ENCODE measurements at places on chromosomes 7 and 10. TPM values are rescaled to one million over a fixed set of nuclear protein-coding genes. Genes with fewer than 3 reads are reported as not detected.

DNA sequence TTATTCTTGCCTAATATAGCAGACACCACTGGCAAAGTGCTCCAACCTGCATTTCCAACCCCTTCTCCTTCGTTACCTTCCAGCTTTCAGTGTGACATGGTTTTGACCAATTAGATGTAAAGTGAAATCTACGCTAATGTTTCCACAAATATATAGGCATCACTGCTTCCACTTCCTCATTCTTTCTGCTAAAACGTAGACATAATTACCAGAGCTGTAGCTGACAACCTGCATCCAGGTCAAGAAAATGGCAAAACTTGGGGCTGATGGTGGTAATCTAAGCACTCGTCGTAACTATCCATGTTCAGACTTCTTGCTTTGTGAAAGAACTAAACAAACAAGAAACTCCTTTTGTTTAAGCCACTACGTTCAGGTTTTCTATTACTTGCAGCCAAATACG, 41.8 kb upstream of the COL1A2 start:
- DNase-seq, result no peak

GRCh38 chr10:114956466-114956865, 18.5 kb downstream of the TRUB1 start:
- no peak for DNase-seq

DNA sequence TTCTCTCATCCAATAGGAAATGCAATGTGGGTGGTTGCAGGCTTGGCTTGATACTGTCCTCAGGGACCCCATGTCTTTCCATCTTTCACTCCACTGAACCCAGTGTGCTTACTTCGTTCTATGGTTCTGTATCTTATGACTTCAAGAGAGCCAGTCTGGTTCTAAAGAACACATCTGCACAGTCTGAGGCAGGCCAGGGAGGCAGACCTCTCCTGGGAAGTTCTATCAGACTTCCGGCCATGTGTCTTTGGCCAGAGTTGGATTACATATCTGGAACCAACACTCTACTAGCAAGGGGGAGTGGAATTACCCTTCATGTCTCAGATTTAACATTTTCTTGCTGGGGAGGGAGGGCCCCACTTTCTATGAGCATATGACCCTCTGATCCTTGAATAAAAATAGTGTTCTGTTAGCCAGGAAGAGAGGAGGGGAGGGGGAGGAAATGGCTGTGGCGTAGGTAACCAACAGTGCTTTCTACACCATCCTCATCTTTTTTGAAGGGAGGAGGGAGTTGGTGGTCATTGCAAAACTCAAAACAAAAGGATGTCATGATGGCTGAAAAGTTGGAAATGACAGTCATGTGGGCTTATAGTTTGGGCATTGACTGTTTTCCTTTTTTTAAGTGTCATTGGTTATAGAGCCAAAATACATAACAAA, 370.2 kb downstream of the GATA3 start:
- no peak for DNase-seq

DNA sequence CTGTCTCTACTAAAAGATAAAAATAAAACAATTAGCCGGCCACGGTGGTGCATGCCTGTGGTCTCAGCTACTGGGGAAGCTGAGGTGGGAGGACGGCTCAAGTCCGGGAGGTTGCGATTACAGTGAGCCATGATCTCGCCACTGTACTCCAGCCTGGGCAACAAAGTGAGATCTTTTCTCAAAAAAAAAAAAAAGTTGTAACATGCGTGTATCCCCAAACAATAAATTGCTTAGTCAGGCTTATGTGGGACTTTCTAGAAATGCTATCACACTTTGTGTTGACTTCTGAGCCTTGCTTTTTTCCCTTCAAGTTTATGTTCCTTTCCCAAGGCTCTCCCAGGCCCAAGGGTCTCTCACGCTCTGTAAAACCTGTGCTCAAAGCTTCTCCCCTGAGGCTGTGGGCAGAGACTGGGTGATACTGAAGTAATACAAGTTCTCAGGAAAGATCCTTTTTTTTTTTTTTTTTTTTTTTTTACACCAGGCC, 88.0 kb upstream of the TNS3 start:
- peak; percentile 27 for DNase-seq

DNA sequence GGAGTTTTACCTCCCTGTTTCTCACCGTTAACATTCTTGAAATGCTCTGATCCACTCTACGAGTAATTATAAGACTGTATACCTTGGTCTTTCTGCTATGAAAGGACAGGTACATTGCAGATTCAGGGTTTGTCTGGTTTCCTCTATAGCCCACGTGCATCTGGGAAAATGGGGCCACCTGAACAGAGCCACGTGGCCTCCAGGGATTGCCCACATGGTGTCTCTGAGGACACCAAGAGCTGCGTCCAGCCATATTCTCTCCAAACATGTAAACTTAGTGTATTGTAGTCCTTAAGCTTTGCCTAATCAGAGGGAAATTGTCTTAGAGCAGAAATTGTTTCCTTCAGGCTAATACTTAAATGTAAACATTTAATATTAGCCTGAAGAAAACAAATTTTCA, 16.7 kb downstream of the MACROH2A2 start:
- no peak for DNase-seq

DNA sequence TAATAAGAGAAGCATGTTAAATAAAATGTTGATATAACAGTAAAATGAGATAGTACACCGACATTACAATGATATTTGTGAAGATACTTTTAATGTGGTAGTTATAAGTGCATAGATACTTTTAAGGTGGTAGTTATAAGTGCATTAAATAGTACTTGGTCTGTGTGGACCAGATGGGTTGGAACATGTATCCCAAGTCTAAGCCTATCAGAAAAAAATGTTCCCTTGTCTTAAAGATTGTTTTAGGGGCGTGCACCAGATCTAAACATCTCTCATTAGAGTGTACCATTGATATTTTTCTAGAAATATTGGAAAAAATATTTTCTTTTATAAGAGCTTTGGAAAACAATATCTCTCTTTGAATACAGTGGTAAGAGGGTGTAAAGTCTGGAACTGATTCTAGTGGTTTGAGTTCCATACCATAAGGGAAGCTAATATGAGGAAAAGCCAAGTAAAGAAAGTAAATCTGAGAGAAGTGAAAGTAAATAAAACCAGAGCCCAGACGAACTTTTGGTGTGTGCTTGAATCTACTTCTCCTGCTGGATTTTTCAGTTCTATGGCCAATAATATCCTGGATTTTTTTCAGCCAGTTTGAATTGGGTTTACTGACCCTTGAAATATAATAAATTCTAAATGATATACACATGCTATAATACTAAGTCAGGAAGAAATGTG, 175.3 kb downstream of the MBL2 start:
- DNase-seq, result peak; percentile 9

DNA sequence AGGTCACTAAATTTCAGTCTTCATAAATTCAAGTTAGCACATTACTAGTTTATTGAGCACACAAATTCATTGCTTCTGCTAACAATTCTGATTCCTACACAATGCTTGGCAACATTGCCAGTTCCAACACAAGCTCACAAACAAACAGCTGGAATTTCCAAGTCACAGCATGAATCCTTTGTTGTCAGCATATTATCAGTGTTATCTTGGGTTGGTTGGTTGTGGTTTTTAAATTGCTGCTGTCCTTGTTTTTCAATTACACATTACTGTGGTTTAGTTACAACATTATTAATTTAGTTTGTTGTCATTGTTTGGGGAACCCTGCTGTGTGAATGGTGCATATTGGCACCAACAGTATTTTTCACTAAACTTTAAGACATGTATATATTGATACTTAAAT, 86.0 kb upstream of the ARID5B start:
- no peak for DNase-seq

- DNase-seq, result no peak
These were observed 267.4 kb downstream of the ADK start for GRCh38 chr10:74418285-74418872.

DNA sequence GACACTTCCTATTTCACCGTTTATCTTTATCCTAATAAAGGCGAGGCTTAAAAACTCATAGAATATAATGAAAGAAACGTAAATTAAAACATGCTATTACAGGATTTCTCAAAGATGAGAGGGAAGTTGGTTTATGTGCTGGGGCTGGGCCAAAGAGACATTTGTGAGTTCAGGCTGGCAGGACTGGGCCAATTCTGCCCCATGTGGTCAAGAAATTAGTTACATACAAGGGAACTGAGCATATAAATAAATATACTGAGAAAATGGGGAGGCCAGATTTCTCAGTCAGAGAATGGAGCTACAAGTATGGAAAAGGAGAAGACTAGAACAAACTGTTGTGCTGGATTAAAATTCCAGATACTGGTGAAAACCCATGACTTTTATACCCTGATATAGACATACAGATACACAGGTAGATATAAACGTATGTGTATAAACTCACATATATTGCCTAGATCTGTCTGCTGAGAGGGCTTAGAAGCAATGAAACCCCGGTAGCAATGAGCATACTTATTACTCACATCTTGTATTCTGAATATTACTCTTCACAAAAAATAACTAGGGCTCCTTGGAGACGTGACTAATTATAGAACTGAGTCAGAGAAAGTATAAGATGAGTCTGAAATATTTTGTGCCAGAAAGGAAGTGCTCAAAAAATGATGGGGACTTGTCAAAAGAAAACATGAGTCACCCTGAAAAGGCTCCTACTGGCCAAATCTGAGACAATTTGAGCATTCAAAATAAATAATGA, 155.7 kb upstream of the FGFR2 start:
- DNase-seq, result peak; percentile 82

- DNase-seq, result no peak
These were observed 30.9 kb downstream of the OCM2 start for GRCh38 chr7:97959046-97959445.

- no peak for DNase-seq
These were observed 16.0 kb downstream of the CDNF start for GRCh38 chr10:14821635-14822375.

DNA sequence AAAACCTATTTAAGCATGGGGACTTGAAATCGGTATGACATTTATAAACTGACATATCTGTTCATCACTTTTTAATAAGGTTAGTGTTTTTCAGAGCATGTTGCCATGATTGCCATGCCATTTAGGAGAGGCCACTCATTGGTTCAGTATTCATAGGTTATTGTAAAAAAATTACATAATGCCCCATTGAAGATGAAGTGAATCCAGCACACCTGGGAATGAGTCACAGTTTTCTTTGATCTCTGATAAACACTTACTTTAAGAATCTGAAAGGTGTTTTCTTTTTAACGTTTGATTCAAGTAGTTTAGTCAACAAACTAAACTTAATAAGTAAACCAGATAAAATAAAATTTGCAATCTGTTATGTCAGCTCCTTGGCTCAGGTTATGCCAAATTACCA, 278.3 kb downstream of the ARL4A start:
- no peak for DNase-seq

DNA sequence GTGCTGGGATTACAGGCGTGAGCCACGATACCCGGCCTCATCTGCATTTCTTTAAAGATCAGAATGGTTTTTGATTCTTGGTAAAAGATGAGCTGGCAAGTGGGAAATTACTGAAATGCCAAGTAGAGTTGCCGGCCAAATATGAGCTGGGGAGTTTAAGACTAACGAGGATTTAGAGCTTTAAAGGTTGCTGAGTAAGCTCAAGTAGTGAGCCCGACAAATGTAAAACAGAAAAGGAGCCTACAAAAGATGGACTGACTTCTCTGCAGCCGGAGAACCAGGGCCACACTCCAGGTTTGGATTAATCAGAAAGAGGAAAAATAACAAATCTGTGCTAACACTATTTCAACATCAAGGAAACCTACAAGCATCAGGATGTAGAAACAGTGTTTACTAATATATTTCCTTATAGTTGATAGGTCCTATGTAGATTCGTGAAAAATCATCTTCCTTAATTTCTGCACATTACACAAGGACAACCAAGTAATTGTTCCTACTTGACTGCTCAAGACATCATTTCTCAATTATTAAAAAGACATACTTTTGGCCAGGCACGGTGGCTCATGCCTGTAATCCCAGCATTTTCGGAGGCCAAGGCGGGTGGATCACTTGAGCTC, 49.6 kb downstream of the MPP7 start:
- DNase-seq, result no peak

DNA sequence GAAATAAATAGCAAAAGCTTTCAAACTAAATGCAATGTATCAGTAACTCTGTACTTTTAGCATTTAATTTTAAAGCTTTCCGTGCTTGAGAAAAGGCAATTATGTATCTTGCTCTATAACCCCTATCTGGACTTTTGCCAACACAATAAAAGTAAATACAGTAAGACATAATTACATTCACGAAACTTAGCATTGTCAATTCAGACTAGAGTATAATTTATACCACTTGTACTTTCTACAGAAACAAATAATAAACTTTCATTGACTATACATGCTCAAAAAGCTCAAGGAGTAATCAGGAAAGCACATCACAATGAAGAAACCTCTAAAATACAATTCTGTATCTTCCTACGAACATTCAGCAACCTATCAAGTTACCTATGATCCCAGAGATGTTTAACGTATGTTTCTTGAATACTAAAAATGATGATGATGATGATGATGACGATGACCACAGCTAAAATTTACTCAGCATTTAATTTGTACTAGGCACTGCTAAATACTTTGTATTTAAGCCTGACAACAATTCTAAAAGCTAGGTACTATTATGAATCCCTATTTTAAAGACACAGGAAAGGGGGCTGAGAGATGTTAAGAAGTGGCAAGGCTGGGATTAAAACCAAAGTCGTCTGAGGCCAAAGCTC, 44.9 kb downstream of the MINDY3 start:
- DNase-seq, result no peak

GRCh38 chr10:8026349-8027259, 27.9 kb upstream of the GATA3 start:
- no peak for DNase-seq

- peak; percentile 76 for DNase-seq
These were observed 148.9 kb downstream of the PARD3 start for GRCh38 chr10:34666008-34666704.

- DNase-seq, result no peak
These were observed 226.7 kb upstream of the PPP2R2D start for GRCh38 chr10:131674130-131674529.

- DNase-seq, result peak; percentile 92
These were observed 4.2 kb upstream of the UPP1 start for GRCh38 chr7:48084727-48085432.

- no peak for DNase-seq
These were observed 38.2 kb downstream of the LYZL1 start for GRCh38 chr10:29326886-29327745.

DNA sequence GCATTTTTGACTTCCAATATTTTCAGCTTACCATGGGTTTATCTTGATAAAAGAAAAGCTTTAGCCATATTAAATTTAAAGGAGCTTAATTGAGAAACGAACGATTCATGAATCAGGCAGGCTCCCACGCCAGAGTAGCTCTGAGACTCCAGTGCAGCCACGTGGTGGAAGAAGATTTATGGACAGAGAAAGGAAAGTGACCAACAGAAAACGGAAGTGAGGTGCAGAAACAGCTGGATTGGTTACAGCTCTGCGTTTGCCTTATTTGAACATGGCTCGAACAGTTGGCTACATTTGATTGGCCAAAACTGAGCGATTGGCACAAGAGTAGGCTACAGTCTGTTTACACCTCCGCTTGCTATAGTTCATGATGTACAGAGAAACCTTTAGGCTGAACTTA, 395.4 kb downstream of the GATA3 start:
- no peak for DNase-seq

PILRA gene
- total RNA-seq, result 0.40 TPM

SPDYE9 gene
- total RNA-seq, result 0.54 TPM

SAMD8 gene
- 32.9 TPM for total RNA-seq

SLC39A12 gene
- total RNA-seq, result not detected

LIPM gene
- not detected for total RNA-seq

DRGX gene
- not detected for total RNA-seq

PON1 gene
- total RNA-seq, result not detected

DKK1 gene
- total RNA-seq, result 2.7 TPM

TMEM184A gene
- total RNA-seq, result 6.7 TPM
